HAP-1 (cell line): ENCODE measurements at places on chromosomes 5 and 9.

GRCh38 chr5:8905021-8905420 is 640.9 kb downstream of the SEMA5A start:
- no peak for DNase-seq

- no peak for DNase-seq
These were observed 1160.7 kb upstream of the DMAC1 start for GRCh38 chr9:8960254-8960653.

DNA sequence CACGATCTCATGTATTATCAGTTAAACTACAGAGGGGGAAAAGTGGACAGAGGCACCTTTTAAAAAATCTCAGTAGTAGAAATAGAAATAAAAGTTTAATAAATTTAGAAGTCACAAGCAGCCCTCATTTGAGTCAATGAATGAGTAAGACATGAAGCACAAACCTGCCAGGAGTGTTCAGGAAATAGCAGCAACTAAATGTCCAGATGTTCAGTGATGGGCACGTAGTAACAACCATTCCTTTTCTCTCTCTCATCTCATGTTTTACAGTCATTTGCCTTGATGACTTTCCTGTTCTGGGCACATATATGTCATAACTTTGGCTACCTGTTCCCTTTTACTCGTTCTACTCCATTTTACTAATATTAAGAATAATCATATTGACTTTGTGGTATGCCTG is 17.7 kb downstream of the ISOC1 start:
- no peak for DNase-seq

DNA sequence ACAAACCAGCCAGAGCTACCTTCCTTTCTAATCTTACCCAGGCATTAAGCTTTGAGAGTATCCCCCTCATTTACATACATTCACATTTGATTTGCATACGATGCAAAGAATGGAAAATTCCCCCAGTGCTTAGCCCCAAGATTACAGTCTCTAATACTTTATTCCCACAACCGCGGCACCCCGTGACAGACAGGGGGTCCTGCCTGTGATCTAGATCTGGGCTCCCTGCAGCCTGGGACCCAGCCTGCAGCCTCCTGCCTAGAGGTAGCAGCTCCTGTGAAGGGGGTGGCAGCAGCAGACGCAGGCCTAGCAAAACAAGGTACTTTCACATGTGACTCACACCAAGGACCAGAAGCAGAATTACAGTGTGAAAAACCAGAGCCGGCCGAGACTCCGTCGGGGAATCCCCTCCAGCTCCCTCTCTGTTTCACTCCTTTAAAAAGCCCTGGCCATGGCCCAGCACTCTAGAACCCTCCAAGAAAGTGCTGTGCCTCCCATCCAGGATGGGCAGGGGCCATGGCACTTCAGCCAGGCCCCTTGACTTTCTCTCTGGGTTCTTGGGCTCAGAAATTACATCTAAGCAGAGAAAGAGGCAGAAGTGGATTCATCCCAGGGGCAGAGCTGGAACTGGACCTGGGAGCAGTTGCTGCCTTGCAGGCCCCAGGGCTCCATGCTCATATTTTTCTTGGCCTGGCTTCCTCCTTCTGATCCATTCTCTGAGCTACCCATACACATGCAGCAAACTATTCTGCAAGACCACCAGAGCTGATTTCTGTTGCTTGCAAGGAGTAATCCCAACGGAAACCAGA is 14.0 kb upstream of the TCF7 start:
- DNase-seq = no peak

- DNase-seq = no peak
These were observed 572.1 kb downstream of the TLE4 start for GRCh38 chr9:80143899-80144298.

GRCh38 chr5:171888051-171888481 is 102.4 kb downstream of the SMIM23 start:
- DNase-seq = no peak

DNA sequence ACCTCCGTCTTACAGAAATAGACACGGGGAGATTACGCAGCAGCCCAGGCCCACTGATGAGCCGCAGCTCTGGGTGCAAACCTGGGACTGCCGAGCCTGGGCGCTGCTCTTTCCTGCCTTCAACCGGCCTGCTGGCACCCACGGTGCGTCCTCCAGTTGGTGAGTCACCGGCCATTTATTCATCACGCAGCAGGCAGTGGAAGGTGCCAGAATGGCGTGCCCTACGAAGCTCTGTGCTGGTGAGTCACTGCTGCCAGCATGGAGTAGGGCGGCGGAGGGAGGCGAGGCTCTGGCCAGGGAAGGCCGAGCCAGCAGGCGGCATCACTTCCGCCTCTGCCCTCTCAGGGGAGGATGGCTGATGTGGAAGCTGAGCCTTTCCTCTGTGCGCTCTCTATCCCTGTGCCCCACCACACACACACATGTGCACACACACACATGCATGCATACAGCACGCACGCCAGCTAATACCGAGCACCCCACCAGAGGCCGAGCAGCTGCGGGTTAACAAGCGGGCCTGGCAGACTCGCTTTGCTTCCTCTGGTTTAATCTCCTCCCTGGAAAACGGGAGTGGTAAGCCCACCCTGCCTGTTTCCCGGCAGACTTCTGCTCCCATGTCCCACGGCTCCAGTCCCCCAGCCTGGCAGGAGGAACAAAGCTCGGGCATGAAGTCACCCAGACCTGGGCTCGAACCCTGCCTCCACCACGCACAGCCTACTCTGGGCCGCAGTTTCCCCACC is 39.2 kb downstream of the OLFM1 start:
- DNase-seq = no peak

DNA sequence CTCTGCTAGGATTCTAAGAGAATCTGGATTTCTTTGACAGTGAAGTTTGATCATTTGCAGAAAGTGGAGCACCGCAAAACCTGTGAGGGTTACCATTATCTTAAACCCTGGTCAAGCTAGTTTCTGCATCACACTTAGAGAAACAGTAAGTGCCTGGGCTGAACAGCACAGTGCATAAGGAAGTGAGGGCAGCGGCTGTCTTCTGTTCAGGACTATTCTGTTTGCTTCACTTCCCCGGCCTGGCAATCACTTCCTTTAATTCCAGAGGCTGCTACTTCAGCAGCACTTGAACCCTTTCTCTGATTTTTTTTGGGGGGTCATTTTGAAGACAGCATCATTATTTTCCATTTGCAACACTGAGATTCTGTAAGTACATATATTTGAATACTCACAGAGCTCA is 32.0 kb downstream of the SEMA6A start:
- no peak for DNase-seq

DNA sequence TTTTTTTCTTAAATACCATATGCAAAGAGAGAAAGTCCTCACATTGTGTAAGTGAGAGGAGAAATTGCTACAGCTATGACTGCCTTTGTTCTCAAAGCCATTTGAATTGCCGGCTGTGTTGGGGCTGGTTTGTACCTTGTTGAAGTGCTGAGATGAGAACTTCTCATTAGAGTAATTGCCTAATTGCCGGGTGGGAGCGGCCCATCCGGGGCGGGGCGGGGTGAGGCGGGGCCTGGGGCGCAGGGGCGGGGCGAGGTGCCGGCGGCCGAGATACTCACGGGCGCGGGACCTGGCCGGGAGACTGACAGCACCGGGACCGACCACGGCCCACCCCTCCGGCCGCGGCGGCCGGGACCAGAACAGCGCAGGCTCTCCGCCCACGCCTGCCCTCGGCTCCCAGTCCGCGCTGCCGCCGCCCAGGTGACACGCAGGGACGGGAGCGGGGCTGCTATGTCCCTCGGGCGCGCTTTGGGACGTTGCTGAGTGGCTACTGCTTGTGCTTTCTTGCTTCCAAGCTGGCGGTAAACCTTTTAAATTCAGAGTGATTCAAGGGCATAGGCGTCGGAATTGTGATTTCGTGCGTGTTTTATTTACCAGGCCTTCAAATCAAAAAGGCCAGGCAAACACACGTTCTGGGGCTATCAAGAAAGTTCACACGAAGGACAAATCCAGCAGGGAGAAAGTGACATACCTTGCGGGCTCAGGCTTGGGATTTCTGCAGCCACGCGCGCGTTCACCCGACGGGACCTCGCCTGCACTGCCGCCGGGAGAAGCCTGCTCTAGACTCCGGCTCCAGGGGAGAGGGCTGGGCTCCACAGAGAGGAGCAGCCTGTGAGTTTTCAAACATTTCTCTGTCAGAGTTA is 269.1 kb downstream of the FANCC start:
- peak; percentile 38 for DNase-seq

DNA sequence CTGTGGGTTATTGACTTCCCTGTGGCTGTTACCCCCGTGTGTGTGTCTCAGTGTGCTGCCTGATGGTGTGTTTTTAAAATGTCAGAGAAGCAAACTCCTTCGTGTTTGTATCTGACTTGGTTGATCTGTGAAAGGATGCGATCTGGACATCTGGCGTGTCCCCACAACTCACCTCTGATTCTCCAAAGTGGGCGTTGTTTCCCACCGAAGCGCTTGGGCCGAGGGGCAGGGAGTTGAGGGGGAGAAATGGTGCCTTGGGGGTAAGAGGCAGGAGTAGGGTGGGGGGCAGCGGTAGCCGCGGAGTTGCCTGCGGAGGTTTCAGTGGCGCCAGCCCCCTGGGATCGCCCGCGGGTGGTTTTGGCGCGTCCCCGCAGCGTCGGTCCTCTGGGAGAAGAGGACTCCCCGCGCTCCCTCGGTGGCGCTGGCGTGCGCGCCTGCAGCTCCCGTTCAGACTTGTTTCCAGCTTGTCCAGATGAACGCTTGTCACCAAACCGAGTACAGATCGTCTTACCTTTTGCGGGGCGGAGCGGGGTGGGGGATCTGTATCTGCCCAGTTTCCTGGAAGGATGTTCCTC is 1.1 kb downstream of the MAST4 start:
- DNase-seq = no peak

- peak; percentile 95 for DNase-seq
These were observed at the start of gene CEP78 for GRCh38 chr9:78235762-78236550. Gene CEP78 (plus strand): TSS chr9:78236075. CDS start chr9:78236351, 276 bp downstream.

GRCh38 chr9:32326146-32326545 is 58.3 kb upstream of the ACO1 start:
- DNase-seq = no peak

GRCh38 chr5:127411381-127411780 is 106.1 kb upstream of the PRRC1 start:
- no peak for DNase-seq

DNA sequence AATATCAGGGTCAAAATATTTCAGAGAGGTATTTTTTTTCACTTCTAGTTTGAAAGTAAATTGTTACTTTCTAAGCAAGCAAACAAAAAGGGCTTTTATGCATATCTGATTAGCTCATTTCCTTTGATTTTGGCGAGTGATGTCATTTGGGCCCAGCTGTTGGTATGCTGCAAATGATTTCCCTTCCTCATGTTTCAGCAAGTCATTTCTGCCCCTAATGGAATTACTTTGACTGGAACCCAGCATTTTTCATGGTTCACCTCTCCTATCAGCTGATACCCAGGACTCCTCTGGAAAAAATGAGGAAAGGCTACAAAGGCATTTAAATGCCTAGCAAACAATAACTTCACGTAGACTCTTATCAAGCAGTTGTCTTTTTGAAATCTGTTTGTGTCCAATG is 500.6 kb downstream of the EBF1 start:
- DNase-seq = no peak

DNA sequence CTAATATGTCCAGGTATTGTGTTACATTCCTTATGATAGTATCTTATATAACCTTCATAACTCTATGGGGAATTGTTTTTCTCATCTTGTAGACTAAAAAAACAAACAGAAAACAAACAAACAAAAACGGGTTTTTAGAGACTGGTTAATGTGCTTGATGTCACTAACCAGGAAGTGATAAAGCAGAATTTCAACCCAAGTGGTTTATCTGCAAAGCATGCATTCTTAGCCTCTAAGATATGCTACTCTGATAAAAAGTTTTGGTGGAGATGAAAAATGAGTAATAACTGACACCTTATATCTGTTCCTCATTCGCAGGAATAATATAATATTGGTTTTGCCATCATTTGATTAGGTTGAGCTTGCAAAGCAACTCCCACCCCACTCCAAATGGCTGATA is 53.4 kb downstream of the PUM3 start:
- DNase-seq = no peak

DNA sequence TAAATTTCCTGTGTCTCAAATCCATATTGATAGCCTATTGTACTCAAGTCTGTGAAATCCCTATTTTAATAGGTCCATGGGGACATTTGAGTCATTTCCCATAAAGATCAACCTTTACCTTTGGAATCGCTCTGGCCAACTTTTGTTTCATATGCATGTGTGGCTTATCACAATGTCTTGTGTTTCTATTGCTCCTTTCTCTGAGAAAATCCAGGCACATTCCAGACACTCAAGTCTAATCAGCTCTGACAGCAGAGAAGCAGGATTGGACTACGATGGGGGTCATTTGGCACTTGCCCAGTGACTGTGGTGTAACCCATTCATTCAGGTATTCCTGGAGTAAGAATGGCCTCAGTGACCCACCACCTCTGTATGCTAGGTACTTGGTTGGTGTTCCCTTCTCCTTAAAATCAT is 48.4 kb downstream of the ACTBL2 start:
- DNase-seq = peak; percentile 5
